ENCODE measurements at places on chromosomes 3 and 15.

DNA sequence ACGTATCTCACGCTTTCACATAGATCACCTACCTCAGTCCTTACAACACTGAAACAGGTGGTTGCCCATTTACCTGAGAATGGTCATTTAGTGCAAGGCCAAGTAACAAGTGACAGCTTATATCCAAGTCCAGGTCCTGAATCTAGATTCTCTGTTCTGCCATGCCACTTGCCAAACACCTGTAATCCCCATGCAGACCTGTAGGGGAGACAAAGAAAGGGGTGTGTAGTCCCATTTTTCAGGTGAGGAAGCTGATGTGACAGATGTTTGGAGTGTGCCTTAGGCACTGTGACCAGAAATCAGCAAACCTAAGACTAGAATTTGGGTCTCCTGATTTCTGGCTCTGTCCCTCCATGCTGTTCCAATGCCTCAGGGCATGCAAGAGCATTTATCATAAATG, 12.7 kb downstream of the ZNF35 start:
- DNase-seq: no peak

GRCh38 chr15:63940966-63941620, 105.2 kb downstream of the DAPK2 start:
- DNase-seq: no peak

GRCh38 chr3:138347960-138348753, at the start of gene MRAS:
MRAS (plus strand) TSS chr3:138348579; CDS start chr3:138372884, 24,305 bp downstream.
- no peak for DNase-seq

DNA sequence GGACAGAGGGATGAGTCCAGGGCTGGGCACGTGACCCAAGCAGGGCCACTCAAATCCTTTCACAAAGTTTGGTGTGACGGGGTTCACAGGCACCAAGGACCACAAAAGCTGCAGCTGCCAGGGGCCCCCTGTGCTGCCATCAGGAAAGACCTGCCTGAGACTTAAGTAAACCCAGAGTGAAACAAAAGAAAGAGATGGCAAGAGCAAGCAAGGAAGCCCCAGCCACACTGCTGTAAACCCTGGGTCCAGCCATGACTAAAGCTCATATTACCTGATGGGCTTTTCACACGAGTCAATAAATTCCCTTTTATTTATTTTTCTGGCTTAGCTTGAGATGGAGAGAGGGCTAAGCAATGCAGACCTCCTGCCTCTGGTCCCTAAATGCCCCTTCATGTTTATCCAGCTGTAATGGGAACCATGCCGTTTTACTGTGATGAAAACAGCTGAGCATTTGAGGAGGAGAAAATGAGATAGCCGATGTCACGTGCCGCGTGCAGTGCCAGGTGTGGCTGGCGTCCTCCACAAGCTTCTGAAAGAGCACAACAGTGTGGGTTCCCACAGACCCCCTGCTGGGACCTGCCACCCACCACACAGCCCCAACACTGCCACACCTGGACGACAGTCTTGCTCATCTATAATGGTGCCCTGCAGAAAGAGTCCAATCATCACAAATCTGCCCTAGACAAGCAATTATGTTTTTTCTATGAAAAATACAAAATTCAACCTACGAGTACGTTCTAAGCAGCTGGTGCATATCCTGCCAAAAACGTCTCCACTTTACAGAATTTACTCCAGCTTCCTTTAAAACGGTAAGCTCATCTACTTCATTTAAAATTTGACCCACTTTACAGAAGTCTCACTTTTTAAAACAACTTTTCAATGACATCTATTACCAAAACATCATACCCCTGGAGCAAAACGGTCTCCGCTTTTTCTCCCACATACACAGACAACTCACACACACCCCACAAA, 34.2 kb downstream of the ADAMTS17 start:
- no peak for DNase-seq

DNA sequence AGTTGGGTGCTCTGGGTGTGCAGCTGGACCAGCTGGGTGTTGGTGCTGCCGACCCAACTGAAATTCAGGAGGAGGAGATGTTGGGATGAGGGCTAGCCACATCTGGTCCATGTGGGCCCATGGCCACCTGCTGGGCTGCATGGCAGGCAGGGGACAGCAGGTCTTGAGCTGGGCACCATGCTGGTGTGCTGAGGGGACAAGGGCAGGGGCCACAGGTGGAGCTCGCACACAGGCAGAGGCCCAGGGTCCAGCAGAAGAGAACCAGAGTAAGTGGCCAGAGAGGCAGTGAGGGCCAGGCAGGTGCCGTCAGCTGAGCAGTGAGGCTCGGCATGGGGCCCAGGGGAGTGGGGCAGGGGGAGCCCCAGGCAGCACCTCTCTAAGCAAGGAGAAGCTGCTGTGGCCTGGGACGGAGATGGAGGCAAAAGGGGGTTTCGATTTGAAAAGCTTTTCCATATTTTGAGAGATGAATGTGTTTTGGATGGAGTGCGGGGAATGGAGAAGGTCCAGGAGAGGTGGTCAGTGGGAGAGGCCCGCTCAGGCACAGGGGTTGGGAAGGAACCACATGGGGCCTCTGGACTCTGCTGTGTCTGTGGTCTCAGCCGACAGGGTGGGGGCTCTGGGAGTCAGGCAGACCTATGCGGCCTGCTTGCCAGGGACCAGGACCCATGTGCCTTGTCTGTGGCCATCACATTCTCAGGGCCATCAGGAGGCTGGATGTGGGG, 30.5 kb upstream of the PLXNA1 start:
- no peak for DNase-seq

- no peak for DNase-seq
Measured at GRCh38 chr3:158434412-158435038, 136.5 kb upstream of the MLF1 start.

DNA sequence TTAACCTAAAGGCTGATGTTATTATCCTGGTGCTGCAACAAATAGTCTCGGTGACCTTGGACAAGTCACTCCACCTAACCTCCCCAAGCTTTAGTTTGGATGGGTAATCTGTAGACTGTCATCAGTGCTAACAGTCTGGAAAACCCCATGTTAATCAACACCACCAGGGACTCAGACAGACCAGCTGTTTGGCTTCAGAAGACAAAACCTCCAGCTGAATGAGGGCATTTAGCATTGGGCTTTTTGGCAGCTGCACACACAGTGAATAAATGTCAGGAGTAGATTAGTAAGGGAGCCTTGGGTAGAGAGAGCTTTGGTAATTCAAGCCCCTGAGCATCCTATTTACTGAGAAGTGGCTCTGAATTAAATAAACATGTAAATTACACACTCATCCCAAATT, 24.9 kb upstream of the C3orf80 start:
- no peak for DNase-seq

GRCh38 chr15:79197285-79197684, 85.2 kb upstream of the ANKRD34C start:
- no peak for DNase-seq

DNA sequence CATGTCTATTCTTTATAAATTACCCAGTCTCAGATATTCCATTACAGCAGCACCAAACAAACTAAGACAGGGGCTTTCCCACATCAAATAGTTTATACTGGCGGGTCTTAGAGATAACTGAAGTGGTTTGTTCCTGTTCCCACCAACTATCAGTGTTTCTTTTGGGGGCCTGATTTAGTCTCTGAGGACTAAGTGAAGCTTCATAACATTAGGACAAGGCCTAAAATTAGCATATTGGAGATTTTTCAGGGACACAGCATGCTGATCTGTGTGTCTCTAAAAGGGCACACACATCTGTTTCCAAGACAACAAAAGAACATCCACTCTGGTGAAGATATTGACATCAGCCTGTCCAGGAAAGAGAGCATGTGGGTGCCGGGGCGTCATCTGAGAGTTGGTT, 72.6 kb upstream of the SEMA6D start:
- no peak for DNase-seq

DNA sequence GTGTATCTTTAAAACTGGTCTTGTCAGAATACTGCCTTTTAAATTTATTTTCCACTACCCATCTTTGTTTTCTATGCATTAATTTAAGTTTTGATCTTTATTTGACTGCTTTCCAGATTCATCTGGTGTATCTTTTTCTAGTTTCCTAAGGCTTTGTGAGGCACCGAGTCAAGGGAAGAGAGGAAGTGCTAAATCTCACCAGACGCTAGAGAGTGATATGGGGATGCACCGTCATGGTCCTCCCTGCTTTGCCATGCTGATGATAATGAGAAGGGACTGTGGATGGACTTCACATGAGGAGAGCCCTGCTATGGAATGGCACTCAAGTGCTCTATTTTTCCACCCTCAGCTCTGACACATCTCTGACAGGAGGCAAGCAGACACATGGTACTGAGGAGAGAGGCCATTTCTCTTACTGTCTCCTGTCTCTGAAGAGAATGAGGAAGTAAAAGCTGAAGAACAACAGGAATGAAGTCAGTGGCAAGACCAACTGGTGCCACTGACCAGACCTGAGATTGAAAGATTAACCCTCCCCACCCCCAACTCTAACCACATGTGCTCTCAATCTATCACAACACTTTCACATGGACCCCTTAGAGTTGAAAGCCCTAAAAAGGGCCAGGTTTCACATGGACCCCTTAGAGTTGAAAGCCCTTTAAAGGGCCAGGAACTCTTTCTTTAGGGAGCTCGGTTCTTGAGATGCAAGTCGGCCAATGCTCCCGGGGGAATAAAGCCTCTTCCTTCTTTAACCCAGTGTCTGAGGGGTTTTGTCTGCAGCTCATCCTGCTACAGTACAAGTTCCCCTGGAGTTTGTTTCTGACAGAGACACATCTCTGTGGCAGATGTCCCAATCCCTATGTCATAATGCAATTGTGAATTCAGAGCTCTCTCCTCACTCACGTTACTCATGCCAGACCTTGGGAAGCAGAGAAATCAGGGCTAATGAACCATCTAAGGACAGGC, at the start of gene IQCF2:
TSS of gene IQCF2 (plus strand) at position 913 of the 963 bp plus-strand sequence. CDS start 52 bp downstream, outside the sequence.
- DNase-seq: no peak

DNA sequence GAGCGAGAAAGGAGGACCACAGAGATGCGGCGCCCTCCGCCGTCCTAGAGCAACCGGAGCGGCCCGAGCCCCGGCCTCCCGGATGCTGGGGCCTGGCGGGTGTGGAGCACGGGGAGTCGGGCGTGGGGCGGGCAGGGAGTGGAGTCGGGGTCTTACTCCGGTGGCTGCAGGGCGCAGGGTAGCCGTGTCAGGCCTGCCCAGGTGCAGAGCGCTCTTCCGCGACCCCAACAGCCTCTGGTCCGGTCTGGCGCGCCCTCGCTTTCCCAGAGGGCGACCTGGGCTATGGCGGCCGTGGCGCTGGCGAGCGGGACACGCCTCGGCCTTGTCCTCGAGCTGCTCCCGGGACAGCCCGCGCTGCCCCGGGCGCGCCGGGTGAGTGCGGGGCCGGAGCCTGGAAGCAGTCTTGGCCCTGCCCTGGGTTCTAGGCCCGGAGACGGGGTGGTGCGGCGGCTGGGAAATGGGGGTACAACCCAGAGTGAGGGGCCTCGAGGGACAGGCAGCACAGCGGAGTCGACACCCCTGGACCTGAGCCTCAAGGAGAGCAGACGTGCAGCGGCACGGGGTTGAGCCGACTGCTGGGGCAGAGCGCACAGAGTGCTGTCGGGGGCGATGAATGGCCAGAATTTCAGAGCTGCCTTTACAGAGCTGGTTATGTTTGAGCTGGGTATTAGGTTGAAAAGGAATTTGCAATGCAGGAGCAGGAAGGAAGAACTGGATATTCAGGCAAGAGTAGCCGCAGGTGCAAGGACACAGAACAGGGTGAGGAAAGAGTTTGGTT, at the start of gene ZNF662:
TSS of gene ZNF662 (plus strand) at position 73 of the 778 bp plus-strand sequence. CDS start 1,973 bp downstream, outside the sequence.
- DNase-seq: no peak

DNA sequence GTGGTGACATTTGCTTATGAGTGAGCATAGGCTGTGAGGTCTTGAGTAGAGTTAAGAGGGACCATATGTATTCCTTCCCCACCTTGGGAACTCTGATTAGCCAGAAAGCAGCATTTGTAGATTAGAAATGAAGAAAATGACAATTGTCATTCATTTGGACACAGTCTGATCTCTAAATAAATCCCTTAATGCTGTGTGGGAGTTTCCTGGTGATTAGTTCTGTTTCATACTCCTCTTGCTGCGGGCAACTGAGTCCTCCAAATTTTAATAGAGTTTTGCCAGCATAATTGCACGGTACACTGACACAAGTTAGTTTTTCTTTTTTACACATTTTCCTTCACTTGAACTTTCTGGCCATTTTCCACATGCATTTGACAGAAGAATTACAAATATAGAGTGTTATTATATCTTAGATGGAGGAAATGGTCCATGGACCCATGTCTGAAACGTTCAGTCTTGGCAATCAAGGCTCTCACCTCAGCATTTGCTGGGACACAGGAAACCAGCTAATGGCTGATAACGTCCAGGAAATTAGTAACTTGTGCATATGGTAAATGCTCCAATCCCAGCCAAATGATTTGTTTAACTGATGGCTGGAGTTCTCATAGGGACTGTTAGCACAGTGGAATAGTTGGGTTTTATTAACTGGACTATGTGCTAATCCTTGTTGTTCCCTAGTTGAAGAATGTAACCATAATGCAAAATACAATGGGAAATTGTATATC, 321.2 kb downstream of the RBMS3 start:
- no peak for DNase-seq

DNA sequence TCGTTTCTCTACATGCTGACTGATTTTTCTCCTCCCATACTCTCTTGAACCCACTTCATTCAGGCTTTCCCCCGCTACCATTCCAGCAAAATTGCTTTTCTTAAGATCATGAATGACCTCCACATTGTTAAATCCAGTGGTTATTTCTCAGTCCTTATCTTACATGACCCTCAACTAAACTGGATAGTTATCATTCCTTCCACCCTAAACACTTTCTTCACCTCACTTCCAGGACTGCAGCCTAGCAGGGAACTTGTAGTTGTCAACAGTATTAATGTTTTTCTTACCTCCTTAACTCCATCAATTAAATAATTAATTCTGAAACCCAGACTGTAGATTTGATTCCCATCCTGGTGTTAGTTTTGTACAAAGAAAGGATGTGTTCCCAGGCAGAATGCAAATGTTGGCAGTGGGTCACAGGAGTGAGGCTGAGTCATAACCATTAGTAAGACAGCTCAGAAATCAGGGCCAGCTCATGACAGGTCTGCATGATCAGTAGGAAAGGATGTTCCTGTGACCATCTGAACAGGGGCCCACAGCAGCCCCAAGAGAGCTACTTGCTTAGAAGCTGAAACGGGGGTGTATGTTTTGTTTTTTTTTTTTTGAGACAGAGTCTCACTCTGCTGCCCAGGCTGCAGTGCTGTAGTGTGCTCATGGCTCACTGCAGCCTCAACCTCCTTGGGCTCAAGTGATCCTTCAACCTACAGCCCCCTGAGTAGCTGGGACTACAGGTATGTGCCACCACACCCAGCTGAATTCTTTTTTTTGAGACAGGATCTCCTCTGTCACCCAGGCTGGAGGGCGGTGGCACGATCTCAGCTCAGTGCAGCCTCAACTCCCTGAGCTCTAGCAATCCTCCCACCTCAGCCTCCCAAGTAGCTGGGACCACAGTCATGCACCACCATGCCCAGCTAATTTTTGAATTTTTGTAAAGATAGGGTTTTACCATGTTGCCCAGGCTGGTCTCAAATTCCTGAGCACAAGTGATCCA, 9.1 kb downstream of the BCL2L10 start:
- no peak for DNase-seq
